NCI-H2081 treated with DMSO at 0.1 percent for 48 hours (cell line): ENCODE measurements at places on chromosomes 6 and 20.

DNA sequence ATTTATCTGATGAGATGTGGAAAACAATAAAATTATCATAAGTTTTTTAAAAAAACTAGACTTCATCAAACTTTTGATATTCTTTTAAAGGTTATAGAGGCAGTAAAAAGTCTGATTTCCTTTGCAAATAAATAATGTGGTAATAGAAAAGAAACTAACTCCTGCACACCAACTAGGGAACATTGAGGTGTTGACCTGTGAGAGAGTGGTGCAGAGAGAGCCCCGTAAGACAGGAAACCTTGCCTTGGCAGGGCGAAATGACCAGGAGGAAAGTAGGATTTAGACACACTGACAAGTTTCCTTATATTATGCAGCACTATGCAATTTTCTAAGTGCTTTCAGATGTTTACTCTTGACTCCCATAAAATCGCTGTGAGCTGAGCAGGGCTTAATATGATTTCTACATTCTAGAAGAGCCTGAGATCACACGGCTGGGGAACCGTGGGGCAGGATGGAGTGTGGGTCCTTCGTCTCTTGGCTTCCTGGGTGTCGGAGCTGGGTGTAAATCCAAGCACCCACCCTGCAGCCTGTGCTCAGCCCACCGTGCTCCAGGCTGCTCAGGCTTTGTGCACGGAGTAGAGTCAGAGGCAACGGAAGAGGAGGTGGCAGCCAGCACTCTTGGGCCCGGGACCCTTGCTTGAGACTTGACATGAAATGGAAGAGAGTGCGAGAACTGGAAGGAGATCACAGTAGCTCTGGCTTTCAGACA lies 61.3 kb upstream of the FOXQ1 start:
- no peak for DNase-seq

DNA sequence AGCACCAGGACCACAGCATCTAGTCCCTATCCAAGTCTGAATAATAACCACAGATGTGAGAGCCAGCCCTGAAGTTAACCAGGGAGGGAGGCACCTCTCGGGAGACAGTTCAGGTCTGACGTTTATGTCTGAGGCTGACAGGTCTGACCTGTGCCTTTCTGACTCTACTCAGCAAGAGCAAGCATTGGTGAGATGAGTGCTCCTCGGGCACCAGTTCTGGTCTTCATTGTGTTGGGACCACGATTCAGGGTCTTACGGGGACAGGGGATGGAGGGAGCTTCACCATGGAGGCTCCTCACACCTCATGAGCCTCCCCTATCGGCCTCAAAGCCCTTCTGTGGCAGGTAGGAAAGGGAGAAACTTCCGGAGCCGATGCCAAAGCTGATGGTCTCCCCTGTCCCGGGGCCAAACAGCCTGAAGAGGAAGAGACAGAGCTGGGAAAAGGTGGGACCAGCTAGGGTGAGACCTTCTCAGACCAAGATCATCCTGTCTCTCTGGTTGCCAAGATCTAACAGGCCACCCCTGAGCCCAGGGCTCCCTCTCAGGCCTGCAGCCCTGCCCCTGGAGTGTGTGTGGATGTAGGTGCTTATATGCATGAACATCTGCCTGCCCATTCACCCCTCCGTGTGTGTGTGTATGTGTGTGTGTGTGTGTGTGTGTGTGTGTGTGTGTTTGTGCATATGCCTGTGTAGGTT lies 170.5 kb downstream of the VEGFA start:
- no peak for DNase-seq

GRCh38 chr6:169618526-169619490 lies 83.0 kb downstream of the WDR27 start:
- no peak for DNase-seq

DNA sequence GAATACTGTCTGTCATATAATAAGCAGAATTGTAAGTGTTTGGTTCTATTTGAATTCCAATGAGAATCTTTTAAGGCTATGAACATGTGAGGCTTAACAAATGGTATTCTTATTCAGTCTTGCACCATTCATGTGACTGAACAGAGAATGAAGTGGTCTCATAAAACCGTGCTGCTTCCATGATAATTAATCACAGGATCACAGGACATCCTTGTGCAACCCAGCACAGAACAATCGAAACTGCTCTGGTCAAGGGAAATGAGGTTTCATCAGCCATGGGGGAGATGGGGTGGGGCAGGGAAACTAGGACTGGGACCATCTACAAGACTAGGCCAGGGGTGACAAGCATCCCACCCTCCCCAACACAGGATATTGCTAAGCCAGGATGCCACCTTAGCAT lies 6.0 kb downstream of the PPIL6 start:
- no peak for DNase-seq

DNA sequence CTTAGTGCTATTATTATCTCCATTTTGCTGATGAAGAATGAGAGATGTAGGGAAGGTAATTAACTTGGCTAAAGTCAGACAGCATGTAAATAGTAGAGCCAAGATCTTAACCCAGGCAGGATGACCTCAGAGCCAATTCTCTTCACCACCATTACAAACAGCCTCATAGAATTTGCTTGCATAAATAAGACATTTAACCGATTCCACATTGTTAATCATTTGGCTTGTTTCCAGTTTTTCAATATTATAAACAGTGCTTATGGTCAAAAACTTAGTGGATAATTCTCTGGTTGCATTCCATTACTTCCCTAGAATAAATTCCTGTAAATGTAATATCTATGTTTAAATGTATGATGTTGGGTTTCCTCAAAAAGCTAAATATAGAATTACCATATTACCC lies 19.1 kb upstream of the PRDM1 start:
- no peak for DNase-seq

DNA sequence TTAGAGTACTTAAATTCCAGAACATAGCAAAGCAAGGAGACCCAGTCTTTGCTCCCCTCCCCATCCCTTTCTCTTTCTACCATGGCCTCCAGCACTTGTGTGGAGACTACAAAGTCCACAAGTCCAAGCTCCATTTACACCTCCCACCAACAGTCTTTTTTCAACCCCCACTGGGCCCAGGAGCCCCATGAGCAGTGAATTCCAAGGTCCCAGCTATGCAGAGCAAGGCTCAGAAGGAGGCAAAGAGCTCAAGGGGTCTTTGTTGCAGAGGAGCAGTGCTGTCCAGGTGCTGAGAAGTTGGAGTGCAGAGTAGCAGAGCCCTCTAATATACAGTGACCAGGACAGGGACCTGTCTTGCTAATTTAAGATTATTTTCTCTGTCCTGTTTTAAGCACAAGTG lies 9.0 kb downstream of the PAK5 start:
- DNase-seq = no peak
